ENCODE measurements at places on chromosomes 16 and 17.

DNA sequence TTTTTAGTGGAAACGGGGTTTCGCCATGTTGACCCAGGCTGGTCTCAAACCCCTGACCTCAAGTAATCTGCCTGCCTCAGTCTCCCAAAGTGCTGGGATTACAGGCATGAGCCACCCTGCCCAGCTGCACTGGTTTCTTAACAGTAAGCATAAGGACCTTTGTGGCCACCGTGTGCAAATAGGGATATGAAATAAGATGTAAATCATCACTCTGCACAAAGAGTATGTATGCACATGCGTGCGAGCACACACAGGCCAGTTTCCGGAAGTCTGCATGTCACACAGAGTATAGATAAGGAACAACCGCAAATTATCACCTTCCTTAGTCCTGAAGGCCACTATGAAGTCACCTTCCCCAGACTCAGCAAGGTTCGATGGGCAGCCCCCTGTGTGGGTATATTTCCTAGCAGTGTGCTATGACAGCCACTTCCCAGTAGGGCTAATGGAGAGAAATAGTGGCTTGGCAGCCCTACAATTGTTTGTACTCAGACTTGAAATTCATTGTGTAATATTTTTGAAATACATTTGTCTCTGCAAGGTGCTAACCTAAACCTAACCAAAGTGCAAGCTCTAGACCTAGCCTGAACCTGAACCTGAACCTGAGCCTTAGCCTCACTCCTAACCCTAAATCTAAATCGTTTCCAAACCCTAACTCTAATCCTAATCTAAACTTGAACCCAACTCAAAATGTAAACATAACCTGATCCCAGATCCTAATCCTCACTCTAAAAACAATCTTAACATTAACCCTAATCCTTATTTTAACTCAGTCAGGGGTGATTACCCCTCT lies 48.4 kb upstream of the SKAP1 start:
- no peak for DNase-seq

DNA sequence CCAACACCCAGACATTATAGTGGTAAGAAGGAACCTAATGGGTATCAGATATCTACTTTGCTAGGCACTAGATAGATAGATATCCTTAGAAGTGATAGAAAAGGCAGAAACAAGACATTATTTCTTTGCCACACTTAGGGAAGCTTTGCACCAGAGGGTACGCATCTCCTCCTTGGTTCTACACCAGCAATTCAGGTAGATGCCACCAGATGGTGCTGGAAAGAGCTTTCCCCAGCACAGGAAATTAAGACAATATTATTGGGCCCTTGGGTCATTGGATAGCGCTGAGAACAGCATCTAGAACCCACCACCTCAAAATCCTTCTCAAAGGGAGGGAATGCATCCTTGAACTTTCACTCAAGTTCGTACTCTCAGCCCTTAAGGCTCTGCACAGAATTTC lies 173.8 kb upstream of the CCL2 start:
- DNase-seq: no peak

- DNase-seq: no peak
These were observed 18.9 kb upstream of the HYDIN start for GRCh38 chr16:71249399-71249798.

- no peak for DNase-seq
These were observed 49.1 kb downstream of the SPAG9 start for GRCh38 chr17:51071556-51071955.

DNA sequence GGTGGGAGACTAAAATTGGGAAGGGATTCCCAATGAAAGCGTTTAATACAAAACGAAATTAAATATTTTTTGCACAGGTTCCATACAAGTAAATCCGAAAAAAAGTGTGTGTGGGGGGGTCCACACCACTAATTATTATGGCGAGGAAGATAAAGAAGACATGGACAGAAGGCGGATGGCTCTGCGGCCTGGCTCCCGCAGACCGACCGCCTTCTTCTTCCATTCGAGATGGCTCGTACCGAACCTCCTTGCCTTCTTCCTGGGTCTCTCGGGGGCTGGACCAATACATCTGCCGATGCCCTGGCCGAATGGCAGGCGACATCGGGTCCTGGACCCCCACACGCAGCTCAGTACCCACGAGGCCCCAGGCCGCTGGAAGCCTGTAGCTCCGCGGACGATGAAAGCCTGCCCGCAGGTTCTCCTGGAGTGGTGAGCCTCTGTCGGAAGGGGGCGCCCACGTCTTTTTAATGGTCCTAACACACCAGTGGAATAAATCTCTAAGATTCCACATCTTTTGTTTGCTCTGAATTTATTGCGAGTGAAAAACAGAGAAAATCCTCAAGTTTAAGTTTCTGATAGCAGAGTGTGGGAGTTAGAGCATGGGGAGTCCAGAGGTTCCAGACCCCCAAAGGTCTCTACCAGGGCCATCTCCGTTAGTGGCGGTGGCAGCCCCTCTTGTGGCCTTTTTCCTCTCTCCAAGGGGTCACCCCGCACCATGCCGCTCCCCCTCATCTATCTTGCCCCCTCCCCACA lies 1.4 kb downstream of the PRAC2 start:
- DNase-seq: peak; percentile 72

DNA sequence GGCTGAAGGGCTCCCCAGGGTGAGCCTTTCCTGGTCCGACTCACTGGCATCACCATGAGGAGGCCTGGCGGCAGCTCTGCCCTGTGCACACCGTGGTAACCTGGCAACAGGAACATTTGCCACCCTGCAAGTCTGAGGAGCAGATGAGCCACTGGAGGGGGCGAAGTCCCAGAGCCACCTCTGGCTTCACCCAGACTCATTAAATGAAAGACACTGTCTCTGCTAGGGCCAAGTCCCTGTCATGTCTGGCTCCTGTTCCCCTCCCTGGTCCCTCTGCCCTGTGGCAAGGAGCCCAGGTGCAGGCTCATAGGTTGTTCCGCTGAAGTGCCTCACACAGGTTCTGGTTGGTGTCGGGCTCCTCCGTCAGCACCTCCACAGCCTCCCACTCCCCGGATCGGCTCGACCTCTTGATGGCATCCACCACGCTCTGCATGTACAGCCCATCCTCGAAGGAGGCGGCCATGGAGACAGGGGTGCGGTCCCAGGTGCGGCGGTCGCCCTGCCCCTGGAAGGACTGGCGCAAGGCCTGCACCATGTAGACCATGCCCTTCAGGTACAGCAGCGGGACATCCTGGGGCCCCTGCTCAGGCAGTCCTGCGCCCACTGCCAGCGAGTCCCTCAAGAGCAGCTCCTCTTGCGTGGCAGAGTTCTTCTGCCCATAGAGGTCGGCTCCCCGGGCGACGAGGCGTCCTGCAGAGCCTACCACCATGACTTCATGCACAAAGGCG lies 8.4 kb downstream of the C16orf86 start:
- no peak for DNase-seq

DNA sequence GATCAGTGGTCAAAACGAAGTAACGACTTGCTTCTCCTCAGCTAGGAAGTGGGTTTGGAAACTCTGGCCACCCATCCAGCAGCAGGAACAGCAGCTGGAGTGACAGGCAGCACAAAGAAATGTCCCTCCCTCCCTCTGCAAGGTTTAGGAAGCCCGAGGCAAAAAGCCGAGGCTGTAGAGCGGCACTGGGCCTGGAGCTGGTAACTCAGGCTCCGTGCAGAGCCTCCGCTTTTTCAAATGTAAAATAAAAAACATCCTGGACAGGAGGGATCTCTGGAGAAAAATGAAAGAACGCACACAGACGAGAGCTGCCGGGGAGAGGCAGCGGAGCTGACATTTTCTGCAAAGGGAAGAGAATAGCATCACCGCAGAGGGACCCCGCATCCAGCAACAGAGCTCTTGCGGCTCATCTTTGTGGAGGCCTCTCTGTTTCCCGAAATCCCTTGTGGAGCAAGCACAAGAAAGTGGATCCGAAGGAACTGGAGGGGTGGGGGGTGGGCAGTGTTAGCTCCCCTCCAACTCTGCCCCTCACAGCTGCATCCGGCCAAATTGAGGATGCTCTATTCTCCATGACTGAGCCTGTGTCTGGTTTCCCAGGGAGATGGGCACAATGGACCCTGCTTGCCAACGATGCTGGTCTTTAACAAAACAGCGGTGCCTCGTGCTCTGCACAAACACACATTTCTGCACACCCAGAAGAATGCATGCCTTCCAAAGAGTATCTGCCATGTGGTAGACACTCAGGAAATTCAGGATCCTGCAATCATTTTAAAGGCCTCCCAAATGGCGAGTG lies 335.5 kb upstream of the ZFHX3 start:
- no peak for DNase-seq

DNA sequence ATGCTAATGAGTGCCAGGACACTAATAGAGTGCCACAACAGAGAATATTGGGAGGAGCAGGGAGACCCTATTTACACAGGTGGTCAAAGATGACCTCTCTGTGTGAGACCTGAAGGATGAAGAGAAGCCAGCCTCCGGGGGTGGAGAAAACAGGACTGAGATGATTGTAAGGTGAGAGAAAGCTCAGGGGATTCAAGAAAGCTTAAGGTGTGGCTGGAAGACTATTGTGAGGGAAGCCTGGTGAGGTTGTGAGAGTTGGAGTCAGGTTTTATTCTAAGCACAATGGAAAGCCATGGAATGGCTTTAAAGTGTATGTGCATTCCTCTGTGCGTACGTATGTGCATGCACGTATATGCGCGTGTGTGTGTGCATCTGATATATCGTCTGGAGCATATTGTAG lies 10.4 kb upstream of the MARCHF10 start:
- no peak for DNase-seq

GRCh38 chr17:6079155-6079888 lies 9.1 kb downstream of the WSCD1 start:
- no peak for DNase-seq

GRCh38 chr17:28937044-28937729 lies 14.1 kb downstream of the PHF12 start:
- no peak for DNase-seq

DNA sequence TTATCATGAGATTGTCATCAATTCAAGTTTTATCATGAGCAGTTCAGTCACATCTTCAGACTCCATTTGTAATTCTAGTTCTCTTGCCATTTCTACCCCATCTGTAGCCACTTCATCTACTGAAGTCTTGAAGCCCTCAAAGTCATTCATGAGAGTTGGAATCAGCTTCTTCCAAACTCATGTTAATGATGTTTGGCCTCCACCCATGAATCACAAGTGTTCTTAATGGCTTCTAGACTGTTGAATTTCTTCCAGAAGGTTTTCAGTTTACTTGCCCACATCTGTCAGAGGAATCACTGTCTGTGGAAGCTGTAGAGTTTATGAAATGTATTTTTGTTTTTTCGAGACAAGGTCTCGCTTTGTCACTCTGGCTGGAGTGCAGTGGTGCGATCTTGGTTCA lies 16.0 kb downstream of the NSRP1 start:
- no peak for DNase-seq

DNA sequence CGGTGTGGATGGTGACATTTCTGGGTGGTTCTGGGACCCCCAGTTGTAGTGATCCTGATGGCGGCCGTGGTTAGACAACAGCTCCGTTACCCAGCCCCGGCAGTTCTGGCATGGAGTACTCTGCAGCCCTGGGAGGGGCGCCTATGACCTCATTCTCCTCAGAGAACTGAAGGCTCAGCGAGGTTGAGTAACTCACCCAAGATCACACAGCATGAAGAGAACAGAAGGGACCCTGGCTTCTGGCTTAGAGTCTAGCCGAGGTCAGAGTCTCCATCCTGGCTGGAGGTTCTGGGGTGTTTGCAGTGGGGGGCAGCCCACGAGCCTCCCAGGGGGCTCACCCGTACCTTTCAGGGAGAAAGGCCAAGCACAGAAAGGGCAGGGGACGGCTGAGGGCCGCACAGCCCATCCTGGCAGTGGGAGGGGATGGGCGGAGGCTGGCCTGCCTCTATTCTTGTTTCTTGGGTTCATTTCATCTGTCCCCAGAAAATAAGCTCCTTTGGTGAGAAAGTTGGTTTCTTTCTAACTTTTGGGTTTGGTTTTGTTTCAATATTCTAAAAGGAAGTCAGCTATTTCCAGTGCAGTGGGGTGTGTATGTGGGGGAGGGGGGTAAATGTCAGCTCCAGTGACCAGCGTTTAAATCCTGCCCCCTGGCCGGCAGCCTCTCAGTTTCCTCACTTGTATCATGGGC lies 13.2 kb downstream of the ZFPM1 start:
- DNase-seq: no peak

GRCh38 chr17:67390646-67391361 lies 13.7 kb downstream of the PITPNC1 start:
- no peak for DNase-seq

- DNase-seq: no peak
These were observed 901 bp upstream of the HEATR6 start for GRCh38 chr17:60079401-60080243.

DNA sequence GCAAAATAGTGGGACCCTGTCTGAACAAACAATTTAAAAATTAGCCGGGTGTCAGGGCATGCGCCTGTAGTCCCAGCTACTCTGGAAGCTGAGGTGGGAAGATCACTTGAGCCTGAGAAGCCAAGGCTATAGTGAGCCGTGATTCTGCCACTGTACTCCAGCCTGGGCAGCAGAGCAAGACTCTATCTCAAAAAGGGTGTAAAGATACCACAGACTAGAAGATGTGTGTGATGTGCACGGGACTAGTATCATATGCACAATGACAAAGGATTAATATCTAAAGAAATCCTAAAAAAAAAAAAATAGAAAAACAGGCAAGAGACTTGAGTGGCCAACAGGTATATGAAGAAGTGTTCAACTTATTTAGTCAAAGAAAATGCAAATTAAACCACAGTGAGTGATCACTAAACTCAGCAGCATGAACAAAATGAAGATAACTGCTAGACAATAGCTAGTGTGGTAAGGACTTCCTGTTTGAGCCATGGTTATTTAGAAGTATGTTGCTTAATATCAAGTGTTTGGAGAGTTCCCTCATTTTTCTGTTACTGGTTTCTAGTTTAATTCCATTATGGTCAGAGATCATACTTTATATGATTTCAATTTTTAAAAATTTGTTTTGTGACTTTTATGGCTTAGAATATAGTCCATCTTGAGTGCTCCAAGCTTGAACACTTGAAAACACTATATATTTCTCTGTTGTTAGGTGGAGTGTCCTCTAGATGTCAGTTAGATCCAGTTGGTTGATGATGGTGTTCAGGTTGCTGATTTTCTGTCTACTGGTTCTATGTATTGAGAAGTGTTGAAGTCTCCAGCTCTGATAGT lies 14.7 kb upstream of the SLX4 start:
- peak; percentile 36 for DNase-seq

DNA sequence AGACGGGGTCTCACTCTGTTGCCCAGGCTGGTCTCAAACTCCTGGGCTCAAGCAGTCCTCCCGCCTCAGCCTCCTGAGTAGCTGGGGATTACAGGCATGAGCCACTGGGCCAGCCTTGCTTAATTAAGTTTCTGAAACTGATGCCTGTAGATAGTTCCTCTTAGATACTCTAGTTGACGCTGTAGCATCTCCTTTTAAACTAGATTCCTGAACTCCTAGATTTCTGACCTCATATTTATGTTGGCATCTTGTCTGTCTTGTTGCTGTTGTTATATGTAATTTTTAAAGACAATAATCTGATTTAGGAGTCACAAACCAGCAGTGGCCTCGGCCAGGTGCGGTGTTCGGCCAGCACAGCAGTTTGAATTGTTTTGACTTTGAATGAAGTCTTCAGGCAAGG lies 37.5 kb downstream of the DHRS7B start:
- DNase-seq: no peak

- no peak for DNase-seq
These were observed 103.7 kb downstream of the USP22 start for GRCh38 chr17:20938988-20939615.
